Suppressor macrophage (primary cell): ENCODE measurements at places on chromosomes 5 and 9.

GRCh38 chr5:153829510-153830065, 209.1 kb downstream of the FAM114A2 start:
- no peak for DNase-seq

- no peak for DNase-seq
These were observed 17.8 kb upstream of the DPM2 start for GRCh38 chr9:127955294-127956015.

DNA sequence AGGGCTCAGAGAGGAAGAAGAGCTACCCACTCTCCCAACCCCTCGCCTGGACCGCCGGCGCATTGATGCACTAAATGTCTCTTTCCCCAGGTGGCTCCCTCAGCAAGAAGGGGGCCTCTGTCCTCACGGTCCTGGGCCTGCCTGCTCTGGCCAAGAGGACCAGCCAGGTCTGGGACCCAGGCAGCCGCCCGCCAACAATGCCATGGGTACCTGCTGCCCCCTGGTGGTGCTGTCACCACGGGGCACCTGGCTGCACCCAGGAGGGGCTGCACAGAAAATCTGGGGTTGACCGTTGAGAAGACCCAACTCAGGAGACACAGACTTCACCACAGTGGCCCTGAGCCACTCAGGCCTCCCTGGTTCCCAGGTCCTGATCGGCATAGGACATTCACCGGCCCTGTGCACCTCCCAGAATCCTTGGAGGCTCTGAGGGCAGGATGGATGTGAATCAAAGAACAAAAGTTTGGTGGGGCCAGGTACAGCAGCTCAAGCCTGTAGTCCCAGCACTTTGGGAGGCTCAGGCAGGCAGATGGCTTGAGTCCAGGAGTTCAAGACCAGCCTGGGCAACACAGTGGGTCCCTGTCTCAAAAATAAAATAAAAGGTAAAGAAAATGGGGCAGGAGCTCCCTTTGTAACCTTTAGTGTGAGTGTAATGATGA, 2.4 kb upstream of the VAV2 start:
- peak; percentile 87 for DNase-seq

DNA sequence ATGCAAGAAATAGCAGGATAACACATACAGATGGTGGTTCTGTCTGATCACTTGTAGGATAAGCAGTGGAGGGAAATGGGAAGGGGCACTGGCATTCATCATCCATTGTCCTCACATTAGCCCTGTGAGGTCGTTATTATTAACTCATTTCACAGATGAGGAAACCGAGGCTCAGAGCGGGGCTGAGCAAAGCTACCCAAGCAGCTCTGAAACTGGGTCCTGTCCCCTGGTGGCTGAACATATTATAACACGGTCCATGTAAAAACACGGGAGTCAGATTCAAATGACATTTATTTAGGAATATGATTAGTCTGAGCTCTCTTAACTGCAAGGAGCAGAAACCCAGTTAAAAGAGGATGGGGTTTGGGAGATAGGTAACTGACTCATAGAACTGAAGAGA, 43.1 kb downstream of the HRH2 start:
- no peak for DNase-seq

DNA sequence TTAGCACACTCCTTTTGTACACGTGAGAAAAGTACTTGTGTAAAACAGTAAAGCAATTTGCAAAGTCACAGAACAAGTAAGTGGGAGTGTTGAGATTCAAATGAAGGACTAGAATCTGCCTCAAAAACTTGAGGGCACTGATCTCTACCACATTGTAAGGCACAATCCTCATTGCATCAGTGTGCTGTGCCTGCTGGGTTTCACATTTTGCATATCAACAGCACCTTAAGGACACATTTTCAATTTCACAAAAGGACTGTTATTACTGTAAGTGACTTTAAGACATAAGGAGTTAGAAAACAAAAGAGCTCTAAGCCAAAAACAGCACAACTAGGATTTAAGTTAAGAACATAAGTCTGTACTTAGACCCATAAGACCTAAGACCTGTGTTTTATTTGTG, 44.7 kb upstream of the HK3 start:
- DNase-seq = no peak

DNA sequence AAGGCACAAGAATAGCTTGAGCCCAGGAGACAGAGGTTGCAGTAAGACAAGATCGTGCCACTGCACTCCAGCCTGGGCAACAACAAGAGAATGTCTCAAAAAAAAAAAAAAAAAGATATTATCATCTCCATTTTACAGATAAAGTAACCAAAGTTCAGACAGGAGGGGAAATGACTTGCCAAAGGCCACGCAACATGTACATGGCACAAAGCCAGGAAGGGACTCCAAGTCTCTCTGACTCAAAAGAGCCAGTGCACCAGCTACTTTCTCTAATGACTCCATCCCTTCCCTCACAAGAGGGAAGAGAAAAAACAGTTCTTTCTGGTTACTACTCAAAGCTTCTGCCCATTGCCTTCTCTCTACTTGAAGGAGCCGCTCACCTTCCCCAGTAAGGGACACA, 34.1 kb downstream of the SIL1 start:
- DNase-seq = peak; percentile 76

DNA sequence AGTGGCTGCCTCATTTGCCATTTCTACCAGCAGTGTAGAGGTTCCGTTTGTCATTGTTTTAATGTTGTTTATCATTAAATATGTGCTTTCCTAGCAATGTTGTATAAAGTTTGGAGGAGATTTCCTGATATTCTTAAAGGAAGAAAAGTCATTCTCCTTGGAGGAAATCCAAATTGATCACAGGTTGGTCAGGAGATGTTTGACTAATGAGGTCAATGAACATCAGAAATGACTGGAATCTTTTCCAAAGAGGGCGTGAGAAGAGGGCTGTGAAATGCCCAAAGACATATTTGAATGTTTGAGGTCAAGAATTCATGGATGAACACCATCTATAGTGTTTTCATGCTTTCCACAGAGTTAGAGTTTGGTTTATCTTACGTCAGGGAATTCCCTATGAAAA, 471.3 kb downstream of the MAT2B start:
- no peak for DNase-seq

GRCh38 chr5:8114597-8115266, 245.8 kb downstream of the MTRR start:
- no peak for DNase-seq

DNA sequence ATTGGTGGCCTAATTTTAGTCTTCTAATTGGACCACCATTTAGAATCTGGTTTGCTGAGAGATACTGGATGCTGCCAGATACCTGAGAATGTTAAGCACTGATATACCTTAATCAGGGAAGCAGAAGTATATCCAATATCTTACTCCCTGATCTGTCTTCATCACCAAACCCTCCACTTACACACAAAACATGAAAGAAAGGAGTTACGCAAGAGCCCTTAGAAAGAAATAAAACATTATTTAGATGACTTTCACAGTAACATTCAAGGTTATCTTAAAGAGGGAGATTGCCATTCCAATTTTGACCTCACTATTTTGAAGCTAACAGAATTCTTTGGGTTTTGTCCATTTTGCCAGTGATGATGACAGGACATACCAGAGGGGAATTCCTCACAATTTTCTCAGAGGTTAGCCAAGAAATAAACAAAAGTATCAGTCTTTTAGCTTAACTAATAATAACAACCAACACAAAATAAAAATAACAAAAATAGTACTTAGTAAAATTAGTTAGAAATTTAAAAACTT, 496.1 kb downstream of the NFIB start:
- no peak for DNase-seq

DNA sequence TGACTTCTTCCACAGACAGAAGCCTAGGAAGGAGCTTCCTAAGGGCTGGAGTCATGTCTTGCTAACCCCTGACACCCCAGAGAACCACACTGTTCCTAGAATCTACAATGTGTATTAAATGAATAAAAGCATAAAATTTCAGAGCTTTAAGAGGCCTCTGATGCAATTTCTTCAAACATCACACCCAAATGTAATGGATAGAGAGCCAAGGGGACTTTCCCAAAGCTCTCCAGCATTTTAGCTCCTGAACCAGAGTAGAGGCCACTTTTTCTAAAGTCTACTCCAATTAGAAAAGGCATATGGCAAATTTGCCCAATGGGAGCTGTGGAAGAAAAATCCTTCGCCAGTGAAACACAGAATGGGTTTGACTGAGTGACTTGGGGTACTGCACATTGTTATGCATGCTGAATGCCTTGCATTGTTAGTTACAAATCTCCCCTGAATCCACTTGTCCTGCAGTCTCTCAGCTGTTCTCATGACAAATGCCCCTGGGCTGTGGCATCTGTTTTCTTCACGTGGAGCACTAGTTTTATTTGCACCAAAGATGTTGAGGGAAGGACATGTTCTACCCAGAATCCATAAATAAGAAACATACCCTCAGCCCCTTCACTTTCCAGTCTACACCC, 334.0 kb downstream of the ASTN2 start:
- DNase-seq = no peak

DNA sequence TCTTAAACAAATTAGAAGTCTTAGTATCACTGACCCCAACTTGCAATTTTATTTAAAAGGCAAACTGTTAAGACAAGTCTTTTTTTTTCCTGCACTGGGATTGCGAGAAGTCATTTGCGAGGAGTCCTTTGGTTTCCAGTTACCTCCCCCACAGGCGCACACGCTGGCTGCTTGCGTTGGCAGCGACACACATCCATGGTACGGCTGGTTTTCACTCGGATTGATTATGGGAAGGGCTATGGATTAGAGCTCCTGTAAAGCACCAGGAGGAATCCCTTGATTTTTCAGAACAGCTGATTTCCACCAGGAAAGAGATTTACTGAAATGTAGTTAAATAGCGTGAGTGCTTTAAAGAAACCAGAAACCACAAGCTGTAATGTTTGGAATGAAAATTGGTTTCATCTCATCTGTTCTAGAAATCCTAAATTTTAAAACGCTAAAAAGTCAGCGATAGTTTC, 737 bp downstream of the SLC1A3 start:
- peak; percentile 53 for DNase-seq

GRCh38 chr5:140962190-140962589, 4.1 kb upstream of the PCDHAC2 start:
- no peak for DNase-seq

GRCh38 chr5:136190091-136190720, 2.8 kb downstream of the SMIM32 start:
- no peak for DNase-seq

- no peak for DNase-seq
These were observed 66.1 kb downstream of the RAI14 start for GRCh38 chr5:34722183-34722582.

DNA sequence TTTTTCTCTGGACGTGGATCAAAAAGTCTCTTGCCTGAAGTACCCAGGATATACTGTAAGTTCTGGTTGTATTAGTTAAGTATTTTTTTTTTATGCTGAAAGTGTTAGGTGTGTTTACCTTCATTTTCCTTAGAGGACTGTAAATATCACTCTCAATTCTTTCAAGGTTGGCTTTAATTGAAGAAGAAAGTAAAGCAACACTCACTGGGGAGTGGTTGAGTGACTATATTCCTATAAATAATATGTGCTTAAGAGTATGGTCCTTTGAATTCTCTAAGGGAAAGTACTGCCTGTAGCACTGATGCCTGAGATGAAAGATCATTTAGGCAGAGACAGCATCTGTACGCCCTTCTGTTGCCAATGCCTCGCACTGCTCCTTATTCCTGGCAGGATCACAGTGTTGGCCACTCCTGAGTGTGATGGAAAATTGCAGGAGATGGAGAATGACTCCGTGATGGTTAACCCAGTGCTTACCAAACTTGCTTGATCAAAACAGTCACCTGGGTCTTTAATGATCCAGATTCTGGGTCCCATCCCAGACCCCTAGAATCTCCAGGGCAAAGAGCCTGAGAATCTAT, 182.0 kb upstream of the MPDZ start:
- DNase-seq = no peak

DNA sequence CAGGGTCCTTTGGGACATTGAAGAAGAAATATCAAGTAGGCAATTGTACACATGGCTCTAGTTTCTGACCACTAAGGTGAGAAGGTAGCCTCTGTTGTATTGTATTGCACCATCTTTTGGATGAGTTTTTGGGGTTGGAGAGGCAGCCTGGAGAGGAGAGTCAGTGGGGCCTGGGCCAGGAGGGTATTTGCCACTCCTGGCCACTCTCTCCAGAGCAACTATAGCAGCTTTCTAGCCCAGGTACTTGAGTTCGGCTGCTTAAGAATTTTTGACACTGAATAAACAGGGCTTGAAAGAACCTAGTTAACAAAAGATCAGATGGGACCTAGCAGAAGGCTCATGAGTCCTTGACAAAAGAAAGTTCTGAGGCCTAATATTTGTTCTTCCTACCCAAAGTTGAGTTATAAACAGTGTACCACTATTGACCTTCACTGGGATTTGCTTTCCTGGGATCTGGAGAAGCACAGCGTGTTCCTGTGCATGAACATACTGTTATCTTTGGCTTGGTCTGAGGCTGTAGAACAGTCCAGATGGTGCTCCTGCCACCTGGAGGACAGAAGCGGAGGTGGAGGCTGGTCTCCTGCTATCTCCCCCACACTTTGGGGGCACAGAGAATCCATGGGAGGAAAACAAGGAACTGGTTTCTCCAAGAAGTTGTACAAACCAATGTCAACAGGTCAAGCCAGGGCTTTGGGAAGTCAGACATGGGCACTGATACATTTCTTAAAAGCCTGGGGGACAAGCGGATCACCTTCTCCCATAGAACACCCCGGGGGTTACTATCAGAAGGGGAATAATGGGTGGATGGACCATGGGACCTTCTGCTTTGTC, 110.4 kb upstream of the LIFR start:
- peak; percentile 2 for DNase-seq

DNA sequence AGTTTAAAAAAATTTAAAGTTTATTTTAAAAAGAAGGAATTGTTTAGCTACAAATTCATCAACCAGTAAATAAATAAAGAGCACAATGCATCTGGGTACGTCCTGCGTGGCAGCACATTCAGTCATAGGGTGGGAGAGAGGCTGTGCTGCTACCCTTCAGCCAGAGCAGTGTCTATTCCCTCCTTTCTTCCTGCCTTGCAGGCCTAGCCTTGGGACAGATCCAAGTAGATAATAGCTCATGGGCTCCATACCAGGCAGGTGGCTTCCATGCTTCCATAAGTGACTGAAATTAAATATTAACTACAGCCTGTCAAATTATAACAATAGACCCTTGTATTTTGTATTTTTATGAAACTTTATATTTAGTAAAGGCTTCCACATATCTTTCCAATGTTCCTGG, 408.3 kb upstream of the RGMB start:
- DNase-seq = no peak

GRCh38 chr5:180988592-180988991, at the start of gene BTNL3:
BTNL3 (plus strand) TSS chr5:180988846; CDS start chr5:180989029, 183 bp downstream.
- no peak for DNase-seq

- no peak for DNase-seq
These were observed 4.9 kb downstream of the TRIM52 start for GRCh38 chr5:181255836-181256578.

- DNase-seq = no peak
These were observed 388.4 kb upstream of the PTGER4 start for GRCh38 chr5:40291338-40291737.

GRCh38 chr5:79774171-79774854, 84.7 kb downstream of the CMYA5 start:
- peak; percentile 8 for DNase-seq
